Skeletal muscle cell (primary cell): ENCODE measurements at places on chromosomes 4 and X.

GRCh38 chr4:142005519-142005918 lies 369.1 kb downstream of the IL15 start:
- no peak for DNase-seq

DNA sequence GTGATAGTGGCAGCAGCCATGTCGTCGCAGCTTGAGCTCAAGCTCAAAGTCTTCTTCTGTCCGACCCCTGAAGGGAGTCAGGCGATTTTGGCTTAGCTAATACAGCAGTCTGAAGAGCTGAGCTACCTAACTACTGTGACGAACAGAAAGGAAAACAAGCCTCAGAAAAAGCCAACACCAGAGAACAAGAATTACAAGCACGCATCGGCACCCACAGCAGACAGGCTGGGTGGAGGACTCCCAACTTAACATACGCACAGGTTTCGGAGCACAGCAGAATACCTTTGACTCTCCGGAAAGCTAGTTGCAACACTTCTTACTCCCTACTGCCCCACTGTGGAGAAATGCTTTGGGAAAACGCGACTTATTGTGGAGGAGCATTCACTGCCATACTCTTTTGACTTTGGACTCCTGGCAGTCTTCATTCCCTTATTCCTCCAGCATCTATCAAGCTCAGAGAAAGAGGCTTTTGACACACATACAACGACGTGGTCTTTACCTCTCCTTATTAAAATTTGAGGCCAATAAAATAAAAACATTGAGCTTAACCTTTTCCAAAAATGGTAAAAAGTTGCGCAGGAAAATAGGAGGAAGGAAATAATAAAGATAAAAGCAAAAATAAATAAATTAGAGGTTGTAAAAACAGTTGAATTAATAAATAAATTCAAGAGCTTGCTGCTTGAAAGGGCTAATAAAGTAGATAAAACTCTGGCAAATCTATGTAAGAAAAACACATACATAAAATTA lies 41.3 kb upstream of the GPC3 start:
- DNase-seq: no peak

DNA sequence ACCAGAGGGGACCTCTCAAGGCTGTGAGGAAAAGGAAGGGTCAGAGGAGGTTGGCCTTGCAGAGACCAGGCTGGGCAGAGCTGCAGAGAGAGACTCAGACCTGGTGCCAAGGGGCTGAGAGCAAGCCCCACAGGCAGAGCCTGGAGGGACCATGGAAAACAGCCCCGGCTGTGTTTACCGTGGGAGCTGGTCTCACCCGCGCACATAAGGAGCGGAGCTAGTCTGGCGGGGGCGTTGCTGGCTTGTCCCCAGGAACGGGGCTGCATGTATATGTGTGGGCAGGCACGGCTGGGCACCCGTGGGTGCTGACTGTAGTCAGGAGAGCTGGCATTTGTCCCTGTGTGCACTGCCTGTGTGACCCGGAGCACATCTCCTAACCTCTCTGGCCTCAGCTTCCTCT lies 45.7 kb downstream of the C4orf50 start:
- DNase-seq: no peak

DNA sequence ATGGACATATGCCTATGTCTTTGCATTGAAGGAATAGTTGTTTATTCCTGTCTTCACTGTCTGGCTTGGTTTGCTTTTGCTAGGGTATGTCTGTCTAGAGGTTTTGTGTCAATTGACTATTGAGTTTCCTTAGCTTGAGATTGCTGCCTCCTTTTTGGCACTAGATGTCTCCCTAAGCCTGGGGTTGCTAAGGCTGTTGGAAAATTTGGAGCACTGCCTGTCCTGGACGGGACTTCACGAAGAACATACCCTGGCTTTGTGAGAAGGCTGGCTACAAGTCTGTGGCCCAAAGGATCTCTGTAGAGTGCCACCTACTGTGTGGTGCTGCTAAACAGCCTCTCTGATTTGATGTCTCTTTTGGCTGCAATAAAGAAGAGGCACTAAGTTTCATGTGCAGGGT lies 183.8 kb upstream of the NUDT10 start:
- no peak for DNase-seq

DNA sequence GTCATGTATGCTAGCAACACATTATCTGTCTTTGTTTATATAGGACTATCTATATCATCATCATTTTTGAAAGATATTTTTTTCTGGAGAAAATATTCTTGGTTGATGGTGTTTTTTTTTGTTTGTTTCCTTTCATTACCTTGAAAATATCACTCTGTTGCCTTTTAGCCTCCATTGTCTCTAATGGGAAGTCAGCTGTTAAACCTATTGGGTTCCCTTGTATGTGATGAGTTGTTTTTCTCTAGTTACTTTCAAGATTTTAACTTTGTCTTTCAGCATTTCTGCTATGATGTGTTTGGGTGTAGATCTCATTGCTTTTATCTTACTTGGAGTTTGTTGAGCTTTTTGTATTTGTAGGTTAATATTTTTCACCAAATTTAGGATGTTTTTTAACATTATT lies 124.4 kb downstream of the EDA start:
- DNase-seq: no peak

- no peak for DNase-seq
Observed at GRCh38 chr4:12701384-12701783, 782.8 kb downstream of the RAB28 start.

GRCh38 chr4:1819816-1820215 lies 26.7 kb downstream of the FGFR3 start:
- DNase-seq: no peak

GRCh38 chr4:130395871-130396270 lies 1299.9 kb downstream of the C4orf33 start:
- peak; percentile 62 for DNase-seq

GRCh38 chr4:163273922-163274321 lies 58.5 kb downstream of the NPY1R start:
- no peak for DNase-seq

DNA sequence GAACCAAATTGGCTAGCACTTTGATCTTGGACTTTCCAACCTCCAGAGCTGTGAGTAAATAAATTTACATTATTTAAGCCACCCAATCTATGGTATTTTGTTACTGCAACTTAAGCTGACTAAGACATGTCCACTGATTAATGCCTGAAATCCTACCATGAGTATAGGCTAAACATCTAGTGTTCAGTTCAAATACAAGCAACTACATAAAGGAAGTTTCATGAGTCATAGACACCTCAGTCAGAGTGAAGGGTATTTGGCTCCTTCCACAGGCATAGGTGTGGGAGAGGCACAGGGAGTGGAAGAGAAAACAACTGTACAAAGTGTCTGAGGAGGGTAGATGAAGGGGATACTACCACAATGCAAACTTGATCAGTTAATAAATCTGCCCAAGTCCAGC lies 35.5 kb upstream of the PCDH19 start:
- no peak for DNase-seq

- DNase-seq: no peak
Observed at GRCh38 chrX:66918511-66918910, 279.6 kb upstream of the EDA2R start.

DNA sequence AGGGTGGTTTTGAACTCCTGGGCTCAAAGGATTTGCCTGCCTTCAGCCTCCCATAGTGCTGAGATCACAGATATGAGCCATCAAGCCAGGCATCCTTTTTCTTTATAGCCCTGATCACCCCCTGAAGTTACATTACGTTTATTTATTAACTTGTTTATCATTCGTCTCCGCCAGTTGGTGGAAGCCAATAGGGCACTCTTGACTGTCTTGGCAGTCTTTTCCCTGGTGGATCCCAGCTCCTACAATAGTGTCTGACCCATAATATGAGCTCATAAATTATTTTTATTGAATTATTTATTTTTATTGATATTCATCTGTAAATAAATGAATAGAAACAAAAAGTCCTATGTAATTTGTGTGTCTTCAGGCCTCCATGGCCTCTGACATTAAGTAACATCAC lies 484.3 kb upstream of the FAT1 start:
- DNase-seq: no peak

DNA sequence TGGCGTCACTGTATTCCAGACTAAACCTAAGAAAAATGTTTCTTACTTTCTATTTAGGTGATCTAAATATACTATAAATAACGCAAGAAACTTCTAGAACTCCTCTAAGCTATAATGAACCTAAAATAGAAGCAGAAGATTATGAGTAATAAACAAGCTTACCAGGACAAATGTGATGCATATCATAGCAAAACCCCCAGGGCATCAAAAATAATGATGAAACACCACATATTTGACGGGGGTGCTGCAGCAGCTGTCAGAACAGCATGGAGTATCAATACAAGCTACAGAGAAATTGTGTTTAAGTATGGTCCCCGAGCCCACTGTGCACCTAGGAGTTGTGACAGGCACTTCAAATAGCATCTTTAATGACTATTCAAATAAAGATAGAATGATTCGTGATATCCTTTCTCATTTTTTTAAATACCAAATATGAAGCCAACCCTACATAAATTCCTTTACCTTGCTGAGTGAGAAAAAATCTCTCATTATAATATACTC lies 337.3 kb downstream of the CENPC start:
- DNase-seq: no peak

GRCh38 chr4:13580036-13580435 lies 35.7 kb upstream of the NKX3-2 start:
- no peak for DNase-seq

GRCh38 chr4:125313497-125313896 lies 1.3 kb upstream of the FAT4 start:
- peak; percentile 81 for DNase-seq

- DNase-seq: no peak
Observed at GRCh38 chr4:107826421-107826980, 1.8 kb downstream of the SGMS2 start.

GRCh38 chrX:46967547-46967946 lies 55.3 kb downstream of the JADE3 start:
- DNase-seq: no peak

GRCh38 chr4:8754634-8755589 lies 116.7 kb downstream of the HMX1 start:
- no peak for DNase-seq

- no peak for DNase-seq
Observed at GRCh38 chr4:124396333-124396732, 316.2 kb downstream of the ANKRD50 start.

DNA sequence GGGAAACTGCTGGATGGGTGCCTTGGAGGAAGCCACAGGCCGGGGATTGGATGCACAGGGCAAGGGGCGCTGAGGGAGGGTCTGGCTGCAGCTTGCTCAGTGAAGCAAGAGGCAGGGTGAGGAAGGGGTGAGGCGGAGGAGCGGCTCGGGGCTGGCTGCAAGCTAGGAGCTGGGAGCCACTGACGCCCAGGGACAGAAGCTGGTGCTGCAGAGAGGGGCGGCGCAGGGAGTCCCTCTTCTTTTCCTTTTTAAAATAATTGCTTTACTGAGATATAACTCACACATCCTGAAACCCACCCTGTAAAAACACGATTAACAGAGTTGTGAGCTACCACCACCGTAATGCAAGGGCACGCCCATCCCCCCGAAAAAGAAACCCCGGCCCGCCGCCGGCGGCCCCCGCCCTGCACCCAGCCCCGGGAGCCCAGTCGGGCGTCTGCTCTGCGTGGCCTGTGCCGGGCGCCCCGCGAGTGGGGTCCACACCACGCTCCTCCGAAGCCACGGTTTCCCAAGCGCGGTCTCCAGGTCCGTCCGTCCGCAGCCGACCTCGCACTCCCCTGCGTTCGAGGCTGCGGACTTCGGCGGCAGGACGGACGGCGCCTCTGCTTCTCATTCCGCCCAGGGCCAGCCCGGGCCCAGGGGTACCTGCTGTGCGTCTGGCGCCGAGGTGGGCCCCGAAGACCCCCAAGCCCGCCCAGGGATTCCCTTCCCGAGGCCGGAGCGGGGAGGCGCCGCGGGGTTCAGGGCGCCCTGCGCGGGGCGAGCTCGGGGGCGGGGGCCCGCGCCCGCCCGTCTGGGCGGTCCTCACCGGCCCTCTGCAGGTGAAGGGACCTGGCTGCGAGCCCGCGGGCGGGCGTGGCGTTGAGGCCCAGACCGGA lies 866 bp upstream of the UVSSA start:
- no peak for DNase-seq

- DNase-seq: no peak
Observed at GRCh38 chr4:106426069-106426468, 57.5 kb upstream of the GIMD1 start.

DNA sequence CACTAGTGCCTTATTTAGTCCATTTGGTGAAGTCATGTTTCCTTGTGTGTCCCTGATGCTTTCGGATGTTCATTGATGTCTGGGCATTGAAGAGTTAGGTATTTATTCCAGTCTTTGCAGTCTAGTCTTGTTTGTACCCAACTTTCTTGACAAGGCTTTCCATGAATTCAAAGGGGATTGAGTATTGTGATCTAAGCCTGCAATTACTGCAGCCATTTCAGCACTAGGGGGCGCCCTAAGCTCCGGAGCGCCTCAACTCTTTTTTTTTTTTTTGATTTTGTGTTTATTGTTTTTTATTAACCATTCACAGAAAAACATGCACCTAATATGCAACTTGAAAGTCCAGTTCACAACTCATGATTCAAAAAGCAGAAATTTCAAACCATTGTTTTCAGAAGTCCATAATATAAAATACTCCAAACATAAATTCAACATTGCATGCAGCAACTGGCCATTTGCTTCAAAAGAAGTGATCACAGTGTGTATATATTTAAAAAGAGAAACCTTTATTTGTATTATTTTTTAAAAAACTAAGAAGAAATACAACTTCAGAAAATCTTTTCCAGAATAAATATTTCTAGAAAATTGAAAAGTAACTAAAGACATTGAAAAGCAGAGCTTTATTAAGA lies 59.2 kb downstream of the PTPN13 start:
- DNase-seq: no peak

DNA sequence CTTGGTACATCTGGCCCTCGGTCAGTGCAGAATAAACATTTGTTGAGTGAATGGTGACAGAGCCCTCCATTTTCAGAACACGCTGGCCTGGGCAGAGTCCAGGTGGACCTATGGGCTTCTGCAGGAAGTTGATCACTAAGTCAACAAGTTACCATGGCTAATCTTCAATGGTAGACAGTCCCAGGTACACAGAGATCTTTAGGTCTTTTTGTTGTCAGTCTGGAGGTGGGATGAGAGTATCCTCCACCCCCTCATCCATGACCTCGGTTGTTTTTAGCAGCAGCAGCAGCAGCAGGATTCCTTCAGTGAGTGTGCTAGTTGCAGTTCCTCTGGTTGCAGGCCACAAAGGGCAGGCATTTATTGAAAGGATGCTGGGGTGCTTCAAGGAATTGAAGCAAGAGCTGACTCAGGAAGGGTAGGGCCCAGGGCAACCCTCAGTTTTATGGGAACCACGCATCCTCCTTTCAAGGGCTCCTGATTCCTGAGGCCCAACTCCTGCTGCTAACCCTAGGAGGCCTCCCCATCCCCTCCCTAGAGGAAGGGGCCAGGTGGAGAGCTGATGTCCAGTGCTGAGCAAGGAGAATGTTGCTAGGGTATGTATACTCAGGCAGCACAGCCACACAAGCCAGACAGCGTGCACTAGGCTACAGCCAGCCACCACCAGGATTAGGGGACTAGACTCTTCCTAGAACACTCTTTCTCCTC lies 1.7 kb upstream of the USP27X start:
- no peak for DNase-seq

GRCh38 chrX:22338740-22339139 lies 66.0 kb downstream of the CBLL2 start:
- no peak for DNase-seq

DNA sequence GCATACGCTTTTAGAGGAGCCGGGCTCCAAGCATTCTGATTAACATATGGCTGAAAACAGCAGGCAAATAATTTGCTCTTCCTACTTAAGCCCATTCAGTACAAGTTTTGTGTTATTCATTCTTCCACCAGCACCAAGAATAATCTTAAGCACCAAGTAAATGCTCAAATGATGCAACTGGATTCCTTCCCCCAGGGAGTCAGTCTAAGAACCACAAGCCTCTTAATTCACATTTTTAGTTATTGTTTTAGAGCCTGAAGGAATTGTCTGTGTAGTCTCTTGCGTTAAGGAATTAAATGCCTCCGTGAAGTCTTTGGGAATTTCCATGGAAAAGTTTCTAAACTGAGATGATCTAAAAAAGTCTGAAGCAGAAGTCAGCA lies 61.5 kb upstream of the MAGEB2 start:
- peak; percentile 2 for DNase-seq
